Stimulated activated CD4-positive, alpha-beta T cell treated with anti-CD3 and anti-CD28 coated beads, Interleukin-15, amount 100 ng/mL, for 48 hours (primary cell): ENCODE measurements at places on chromosomes 6 and 20.
A peak's percentile ranks its signal among the peaks of the same experiment; 100 is the strongest.

DNA sequence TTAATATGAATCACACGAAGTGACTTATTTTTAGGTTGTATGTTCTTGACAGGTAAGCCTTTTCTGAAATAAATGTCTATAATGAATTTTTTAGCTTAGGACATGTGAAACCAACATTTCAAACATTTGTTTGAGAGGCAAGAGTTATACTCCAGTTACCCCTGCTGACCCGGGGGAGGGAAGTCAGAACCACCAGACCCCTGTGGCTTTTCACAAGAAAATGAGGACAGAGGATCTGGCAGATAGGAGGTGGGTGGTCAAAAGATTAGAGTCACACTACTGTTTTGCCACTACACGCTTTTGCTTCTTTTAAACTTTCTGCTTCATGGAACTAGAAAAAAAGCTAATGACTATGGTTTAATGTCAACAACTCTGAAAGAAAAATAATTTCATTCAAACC, 27.5 kb upstream of the ADGRF4 start:
- no peak for DNase-seq

DNA sequence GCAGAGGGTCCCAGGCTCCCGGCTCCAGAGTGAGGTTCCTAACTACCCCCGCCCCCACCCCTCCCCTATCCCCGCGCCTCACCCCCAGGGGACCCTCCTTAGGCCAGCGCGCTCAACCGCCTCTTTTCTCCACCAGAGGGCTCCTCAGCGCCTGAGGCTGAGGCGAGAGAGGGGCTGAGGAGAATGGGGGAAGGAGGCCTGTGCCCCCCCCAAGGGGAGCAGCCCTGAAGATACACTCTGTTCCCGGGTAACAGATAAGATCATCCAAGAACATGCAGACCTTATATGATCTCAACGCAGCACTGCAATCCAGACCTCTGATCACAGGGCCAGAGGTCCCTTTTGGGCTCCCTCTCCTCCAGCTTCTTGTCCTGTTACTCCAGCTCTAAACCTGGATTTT, 43.3 kb upstream of the MRPS10 start:
- no peak for DNase-seq

GRCh38 chr20:35635652-35636051, 20.0 kb downstream of the SPAG4 start:
- no peak for DNase-seq

GRCh38 chr6:113524826-113525225, 332.3 kb upstream of the MARCKS start:
- no peak for DNase-seq

DNA sequence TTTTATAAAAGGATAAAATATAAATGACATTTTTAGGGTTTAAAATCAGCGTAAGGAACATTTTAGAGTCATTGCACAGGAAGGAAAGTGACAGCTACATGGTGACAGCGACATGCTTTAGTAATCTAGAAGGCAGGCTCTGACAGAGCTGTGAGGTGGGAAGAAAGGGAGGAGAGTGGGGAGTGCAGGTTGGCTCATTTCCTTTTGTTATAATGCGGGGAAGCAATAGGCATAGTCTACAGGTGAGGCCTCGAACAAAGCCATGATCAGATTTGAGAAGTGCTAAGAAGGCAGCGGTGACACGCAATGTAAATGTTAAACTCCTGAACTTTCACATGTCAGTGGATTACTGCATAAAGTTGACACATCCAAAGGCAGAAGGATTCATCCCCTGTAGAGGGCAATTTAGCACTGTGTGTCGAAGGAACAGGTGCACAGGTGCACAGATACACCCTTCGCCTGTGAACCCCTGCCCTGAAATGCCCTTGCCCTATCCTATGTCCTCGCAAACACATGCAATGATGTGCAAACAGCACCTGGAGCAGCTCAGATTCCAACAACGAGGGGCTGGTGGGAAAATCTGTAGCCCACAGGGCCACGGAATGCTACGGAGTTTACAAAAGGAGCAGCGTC, 32.4 kb upstream of the SMOC2 start:
- no peak for DNase-seq

DNA sequence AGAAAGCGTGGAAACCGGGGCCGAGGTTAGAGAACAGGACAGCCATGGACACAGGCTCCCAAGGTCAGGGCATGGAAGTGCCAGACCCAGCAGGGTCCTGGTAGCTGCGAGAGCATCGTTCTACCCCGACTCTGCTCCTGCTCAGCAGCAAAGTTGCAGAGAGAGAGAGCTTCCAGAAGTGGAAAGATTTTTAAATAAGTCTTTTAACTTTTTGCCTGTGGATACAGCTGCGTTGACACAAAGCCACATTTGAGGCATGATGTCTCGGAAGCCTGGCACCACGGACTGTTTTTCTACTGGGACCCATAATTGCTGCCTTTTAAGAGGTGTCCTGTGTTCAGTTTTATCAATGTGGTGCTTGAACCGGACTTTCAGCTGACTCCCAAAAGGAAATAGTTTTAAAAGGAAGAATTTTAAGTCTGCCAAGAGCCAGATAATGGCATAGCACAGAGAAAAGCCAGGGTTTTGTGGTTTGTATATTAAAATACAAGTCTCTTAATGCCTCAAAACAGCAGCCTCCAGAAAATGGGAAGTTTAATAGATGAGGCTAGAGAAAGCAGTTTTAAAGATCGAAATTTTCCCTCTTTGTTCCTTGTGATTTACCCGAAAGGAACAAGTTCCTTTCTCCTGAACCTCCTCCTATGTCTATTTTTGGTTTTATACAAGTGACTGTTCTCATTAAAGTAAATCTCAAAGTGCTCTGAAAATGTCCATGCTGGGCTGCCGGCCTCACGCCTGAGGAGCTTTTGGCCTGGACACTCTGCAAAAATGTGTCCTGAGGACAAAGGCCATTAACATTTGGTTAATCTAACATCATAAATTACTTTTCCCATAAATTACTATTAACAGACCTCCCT, 91.5 kb downstream of the RIN2 start:
- DNase-seq: no peak

DNA sequence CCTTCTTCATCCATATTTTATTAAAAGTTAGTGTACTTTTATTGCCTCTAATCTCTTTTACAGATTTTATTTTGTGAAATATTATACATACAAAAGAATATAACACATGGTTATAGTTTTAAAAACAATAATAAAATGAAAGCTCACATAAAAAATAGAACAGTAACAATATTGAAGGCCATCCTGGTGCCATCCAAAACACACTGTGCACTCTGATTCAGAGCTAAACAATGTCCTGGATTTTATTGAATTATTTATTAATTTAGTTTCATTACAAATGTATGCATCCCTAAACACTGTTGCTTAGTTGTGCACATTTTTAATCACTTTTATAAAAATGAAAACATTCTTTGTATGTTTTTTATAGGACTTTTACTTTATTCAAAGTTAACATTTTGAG, 32.9 kb downstream of the RNF217 start:
- no peak for DNase-seq

GRCh38 chr6:76174722-76175121, 102.3 kb upstream of the IMPG1 start:
- DNase-seq: no peak

DNA sequence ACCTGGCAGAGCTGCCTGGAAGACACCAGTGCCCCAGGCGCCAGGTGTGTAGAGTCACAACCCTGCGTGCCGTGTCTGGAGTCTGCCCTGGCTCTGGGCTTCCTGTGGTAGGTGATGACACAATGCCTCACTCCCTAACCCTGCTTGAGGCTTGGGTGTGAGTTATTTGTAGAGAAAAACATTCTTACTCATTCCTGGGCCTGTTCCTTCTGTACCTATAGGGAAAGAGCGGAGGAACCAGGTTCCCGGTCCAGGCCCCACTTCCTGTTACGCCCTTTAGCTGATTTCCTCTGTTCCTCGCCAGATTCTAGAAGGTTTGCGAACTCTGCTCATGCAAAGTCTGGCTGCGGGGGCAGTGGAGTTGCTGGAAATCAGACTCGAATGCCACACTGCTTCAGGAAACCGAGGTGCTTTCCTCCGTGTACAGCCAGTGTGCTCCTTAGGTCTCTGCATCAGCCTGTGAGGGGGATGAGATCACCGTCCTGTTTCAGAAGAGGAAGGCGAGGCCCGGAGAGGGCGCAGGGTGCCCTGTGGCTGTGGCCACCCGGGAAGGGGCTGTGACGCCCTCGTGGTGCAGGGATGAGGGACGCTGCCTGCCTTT, 67.1 kb upstream of the DUSP22 start:
- DNase-seq: peak; percentile 74

DNA sequence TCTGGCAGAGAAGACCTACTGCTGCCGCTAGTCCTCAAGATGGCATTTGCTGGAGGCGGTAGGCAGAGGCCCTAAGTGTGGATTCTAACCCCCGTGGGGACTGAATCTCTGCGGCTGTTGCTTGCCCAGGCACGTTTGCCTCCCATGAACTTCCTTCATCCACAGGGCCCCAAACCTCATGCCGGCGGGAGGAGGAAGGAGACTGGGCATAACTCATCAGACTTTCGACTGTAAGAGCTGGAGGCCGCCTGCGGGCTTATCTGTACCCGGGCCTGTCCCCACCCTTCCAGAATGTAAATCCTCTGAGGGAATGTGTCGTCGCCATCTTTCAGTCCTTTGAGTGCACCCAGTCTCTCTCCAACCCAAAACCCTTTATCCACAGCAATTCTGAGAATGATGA, 990 bp downstream of the ZFP57 start:
- DNase-seq: no peak

GRCh38 chr20:46276531-46276930, 31.8 kb downstream of the CDH22 start:
- DNase-seq: no peak

DNA sequence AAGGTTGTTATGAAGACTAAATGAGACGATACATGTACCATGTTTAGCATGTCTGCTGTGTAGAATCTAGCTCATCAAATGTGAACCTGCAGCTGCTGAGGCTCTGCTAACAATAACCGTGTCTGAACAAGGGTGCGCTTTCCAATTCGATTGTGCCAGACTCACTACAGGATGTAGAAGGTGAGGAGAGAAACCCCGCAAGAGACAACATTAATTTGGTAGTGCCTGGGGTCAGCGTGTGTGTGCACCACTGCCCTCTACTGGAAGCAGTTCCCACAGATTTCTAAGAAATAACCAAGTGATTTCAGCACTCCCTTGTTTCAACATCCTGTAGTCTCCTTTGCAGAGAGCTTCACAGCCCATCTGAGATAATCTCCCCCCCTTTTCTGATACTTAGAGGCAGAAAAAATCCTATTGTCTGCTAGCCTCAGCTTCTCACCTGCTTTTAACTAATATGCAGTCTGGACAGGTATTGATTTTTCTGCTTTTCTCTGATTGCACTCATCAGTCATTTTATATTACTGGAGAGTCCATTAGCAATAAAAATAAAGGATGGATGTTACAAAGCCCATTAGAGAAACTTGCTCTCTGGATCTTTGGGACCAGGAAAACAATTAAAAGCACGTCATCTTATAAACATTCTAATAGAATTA, 96.7 kb upstream of the BACH2 start:
- DNase-seq: peak; percentile 71

GRCh38 chr20:5136096-5136495, 9.3 kb downstream of the CDS2 start:
- DNase-seq: no peak

DNA sequence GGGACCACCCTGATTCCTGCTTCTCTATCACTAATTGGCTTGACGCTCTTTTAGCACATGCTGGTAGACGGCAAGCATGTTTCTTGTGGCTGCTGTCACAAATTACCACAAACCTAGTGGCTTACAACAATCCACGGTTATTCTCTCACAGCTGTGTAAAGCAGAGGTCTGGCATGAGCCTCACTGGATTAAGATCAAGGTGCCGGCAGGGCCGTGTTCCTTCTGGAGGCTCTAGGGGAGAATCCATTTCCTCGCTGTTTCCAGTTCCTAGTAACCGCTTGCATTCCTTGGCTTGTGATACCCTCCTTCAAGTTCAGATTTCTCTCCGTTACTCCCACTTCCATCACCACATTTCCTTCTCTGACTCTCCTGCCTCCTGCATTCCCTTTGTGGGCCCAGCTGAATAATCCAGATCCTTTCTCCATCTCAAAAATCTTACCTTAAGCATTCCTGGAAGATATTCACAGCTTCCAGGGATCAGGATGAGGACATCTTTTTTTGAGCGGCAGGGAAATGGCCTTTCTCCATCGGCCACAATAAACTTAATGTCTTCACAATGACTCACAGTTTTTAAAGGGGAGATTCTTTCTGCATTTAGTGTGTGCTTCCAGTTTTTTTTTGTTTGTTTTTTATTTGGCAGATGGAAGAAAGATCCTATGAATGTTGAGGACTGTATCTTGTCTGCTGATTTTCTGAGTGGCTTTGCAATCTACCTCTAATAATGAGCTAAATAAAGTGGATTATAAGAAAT, 39.9 kb downstream of the BMP6 start:
- DNase-seq: no peak

- no peak for DNase-seq
These were observed 45.8 kb downstream of the NOL7 start for GRCh38 chr6:13660893-13661292.

DNA sequence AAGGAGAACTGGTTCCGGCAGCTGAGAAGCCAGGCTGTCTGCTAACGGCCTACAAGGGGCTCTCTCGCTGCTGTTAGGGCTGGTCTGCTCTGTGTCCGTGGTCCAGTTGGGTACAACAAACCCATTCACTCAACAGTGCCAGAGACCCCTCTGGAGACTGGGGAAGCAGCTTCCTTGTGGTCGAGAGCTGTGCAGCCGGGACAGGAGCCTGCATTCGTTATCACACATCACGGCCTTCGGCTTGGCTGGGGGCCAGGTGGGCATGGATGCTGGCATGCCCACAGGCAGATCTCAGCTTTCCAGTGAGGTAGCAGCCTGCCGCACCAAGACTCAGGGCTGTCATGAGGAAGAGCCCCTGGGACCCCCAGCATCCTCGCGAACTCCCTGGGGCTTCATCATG, 124.7 kb downstream of the PREX1 start:
- DNase-seq: no peak

DNA sequence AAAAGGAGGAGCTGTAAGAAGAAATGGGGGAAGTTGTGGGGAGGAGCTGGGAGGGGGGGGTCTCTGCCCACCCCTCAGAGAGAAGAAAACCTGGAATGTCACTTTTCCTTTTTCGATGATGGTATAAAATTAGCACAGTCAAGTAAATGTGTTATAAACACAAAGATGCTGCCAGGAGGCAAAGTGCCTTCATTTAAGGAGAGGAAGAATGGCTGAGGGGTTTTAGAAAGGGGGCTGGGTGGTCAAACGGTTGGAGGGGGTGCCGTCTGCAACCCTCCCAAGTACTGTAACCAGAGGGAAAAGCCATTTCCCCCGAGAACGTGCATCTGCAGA, 25.0 kb downstream of the PMEPA1 start:
- DNase-seq: no peak

GRCh38 chr20:51610111-51610510, 67.6 kb upstream of the NFATC2 start:
- no peak for DNase-seq

- no peak for DNase-seq
These were observed 29.5 kb downstream of the ZNF334 start for GRCh38 chr20:46483879-46484278.

DNA sequence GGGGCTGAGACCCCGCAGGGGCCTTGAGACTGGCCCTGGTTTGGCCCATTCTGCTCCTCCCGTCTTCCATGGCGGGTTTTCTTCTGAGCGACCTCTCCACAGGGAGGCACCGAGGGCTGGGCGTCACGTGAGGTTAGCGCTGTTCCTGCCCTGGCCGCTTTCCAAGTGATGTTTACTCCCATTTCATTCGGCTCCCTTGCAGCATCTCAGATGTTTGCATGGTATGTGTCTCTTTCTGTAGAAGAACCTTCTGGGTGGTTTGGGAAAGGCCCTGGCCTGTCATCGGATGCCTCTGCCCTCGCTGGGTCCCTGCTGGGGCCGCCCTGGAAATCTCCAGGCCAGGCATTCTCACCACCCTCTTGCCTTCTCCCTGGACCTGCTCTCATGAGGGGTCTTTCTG, 17.3 kb downstream of the RAMACL start:
- DNase-seq: no peak
